Trophoblast cell (in vitro differentiated cells and primary cell): ENCODE measurements at places on chromosomes 1 and 21.

- DNase-seq = peak; percentile 54
These were observed 189.7 kb downstream of the SEC16B start for GRCh38 chr1:177780096-177780700.

- DNase-seq = no peak
These were observed 628 bp downstream of the C1orf159 start for GRCh38 chr1:1115136-1115785.

- no peak for DNase-seq
These were observed 25.4 kb downstream of the FMN2 start for GRCh38 chr1:240116831-240117769.

GRCh38 chr1:30823627-30823968 is 66.0 kb upstream of the LAPTM5 start:
- no peak for DNase-seq

- DNase-seq = no peak
These were observed 3.7 kb downstream of the CD1A start for GRCh38 chr1:158257888-158258287.

GRCh38 chr21:23217597-23217996 is 2219.4 kb downstream of the NCAM2 start:
- DNase-seq = no peak

- peak; percentile 49 for DNase-seq
These were observed 27.2 kb downstream of the RHEX start for GRCh38 chr1:206080026-206080820.

- no peak for DNase-seq
These were observed 58.1 kb downstream of the HLCS start for GRCh38 chr21:36908260-36908908.

- no peak for DNase-seq
These were observed 353.7 kb downstream of the DPYD start for GRCh38 chr1:97567000-97567749.

- DNase-seq = peak; percentile 39
These were observed 4.8 kb upstream of the SIM2 start for GRCh38 chr21:36694031-36694515.

- no peak for DNase-seq
These were observed 33.4 kb downstream of the IFI44 start for GRCh38 chr1:78683079-78683478.

GRCh38 chr1:205324781-205325180 is 3.2 kb upstream of the NUAK2 start:
- DNase-seq = peak; percentile 77

GRCh38 chr1:164440232-164440631 is 118.8 kb upstream of the PBX1 start:
- peak; percentile 3 for DNase-seq

DNA sequence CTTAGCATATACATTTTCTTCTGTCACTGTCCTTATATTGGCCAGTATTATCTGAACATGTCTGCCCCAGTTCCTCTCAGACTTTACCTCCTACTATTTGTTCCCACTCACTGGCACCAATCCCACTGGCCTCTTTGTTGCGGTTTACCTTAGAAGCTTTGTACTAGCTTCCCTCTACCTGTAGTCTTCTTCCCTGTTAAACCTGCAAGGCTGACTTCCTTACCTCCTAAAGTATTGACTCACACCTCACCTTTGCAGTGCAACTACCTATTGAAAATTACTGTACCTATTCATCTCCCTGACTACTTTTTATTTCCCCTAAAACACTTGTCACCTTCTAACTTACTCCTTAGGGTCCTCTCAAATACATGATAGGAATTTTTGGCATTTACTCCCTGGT is 111.1 kb downstream of the CLEC20A start:
- DNase-seq = no peak

DNA sequence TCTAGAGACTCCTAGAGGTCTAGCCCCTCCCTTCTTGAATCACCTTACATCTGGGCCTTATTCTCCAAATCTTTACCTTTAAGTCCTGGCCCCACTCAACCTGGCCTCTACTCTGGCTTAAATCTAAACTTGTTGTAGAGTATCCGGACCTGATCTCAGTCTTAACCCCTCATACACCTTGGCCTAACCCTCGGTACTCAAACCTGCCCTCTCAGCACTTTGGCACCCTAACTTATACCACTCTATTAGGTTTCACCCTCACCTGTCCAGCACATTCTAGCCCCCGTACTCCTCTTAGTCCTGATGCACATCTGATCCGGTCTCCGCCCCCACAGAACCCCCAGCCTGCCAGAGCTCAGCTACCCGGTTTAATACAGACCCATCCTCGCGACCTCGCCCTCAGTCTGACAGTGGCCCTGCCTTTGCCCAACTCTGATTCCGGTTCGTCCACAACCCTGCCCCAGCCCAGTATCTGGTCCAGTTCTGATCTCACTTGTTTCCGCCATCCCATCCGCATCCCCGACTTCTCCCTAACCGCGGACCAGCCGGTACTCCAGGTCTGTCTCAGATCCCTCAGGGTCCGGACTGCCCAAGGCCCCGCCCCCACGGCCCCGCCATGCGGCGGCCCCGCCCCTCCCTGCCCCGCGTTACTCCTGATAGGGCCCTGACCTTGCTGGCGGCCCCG is 1.5 kb downstream of the TRIM62 start:
- no peak for DNase-seq

DNA sequence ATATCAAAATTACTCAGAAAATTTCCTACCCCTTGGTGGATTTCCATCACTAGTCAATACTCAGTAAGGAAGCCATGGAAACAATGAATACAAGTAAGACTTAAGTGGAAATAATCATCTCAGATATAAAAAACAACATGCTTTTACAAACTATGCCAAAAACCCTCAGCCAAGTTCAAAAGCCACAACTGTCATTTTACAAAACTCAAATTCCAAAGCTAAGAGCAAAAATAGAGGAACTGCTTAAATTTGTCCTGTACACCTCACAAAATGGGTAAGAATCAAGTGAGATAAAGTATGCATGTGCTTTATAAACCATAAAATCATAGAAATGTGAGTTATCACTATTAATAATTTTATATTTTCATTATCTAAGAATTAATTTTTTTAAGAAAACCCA is 9.6 kb downstream of the TMCO1 start:
- no peak for DNase-seq

GRCh38 chr1:60864722-60865121 is 217.6 kb upstream of the NFIA start:
- no peak for DNase-seq

DNA sequence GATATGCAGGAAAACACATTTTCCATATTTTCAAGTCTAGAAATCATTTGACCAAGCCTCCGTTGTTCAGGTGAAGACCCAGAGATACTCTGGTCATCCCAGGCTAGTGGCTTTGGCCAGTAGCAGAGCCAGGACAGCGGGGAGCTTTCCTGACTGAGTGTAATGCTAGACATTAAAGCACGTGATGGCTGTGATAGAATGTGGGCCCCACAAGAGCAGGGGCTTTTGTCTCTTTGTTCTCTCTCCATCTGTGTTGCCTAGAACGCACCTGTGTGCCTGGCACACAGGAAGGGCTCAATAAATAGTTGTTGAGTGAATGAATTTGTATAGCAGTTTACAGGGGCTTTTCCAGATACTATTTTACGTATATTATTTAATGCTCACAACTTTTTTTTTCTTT is 9.0 kb upstream of the CORT start:
- DNase-seq = no peak

DNA sequence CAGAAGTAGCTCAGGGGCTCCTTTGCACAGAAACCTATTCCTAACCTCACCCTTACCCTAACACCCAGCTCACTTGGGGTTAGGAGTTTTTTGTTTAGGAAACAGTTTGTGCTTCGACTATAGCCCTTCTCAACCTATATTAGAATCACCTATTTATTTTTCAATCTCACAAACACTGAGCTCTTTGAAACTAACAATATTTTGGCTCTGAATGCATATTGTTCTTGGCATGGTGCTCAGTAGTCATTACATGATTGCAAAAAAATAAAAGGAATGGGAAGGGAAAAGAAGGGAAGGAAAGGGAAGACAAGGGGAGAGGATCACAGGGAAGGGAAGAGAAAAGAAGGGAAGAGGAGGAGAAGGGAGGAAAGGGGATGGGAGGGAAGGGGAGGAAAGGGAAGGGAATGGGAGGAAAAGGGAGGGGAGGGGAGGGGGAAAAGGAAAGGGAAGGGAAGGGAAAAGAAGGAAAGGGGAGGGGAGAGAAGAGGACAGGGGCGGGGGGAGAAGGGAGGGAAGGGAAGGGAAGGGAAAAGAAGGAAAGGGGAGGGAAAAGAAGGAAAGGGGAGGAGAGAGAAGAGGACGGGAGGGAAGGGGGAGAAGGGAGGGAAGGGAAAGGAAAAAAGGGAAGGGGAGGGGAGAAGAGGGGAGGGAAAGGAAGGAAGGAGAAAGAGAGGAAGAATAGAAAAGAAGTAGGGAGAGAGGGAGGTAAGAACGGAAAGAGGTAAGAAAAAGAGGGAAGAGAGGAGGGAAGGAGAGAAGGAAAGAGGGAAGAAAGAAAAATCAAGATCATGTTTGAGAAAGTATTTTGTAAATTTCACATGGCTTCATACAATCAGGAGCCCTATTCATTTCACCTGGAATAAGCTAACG is 484.1 kb upstream of the NFIA start:
- no peak for DNase-seq

- no peak for DNase-seq
These were observed 1.0 kb downstream of the APOA2 start for GRCh38 chr1:161222175-161223019.

- DNase-seq = no peak
These were observed 7.1 kb downstream of the ZYG11B start for GRCh38 chr1:52733368-52733767.

GRCh38 chr1:48033495-48034045 is 36.4 kb upstream of the TRABD2B start:
- DNase-seq = no peak

DNA sequence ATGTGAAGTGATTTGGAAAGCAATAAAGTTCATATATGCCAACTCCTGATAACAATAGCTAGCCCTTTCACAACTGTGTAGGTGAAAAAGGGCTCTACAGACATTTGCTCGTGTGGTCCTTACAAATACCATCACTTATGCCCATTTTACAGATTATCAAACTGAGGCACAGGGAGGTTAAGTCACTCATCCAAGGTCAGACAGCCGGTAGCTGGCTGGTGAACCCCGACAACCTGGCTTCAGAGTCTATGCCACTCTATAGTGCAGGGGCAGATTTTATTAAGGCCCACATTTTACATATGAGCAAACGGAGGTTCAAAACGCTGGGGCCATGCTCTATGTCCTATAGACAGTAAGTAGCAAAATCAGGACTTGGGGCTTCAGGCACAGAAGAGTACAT is 280.5 kb downstream of the RRAGC start:
- no peak for DNase-seq

DNA sequence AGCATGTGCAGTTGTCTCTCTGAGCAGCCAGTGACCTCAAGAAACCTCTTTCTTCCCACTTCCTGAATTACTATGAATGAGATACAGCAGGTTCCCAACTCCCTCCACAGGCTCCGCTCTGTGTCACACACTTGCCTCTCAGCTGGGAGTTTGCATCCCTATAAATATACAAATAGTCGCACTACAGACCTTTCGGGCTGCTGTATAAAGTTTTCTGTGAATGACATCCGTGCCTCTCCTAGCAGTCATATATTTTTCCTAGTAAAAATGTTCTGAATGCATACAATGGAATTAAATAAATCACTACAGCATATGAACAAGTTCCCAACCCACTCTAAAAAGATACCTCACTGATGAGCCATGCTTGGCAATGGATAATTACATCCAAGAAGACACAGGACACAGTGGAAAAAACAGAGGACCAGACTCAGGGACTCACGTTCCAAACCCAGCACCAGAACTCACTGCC is 66.8 kb downstream of the CAPZB start:
- DNase-seq = no peak

- peak; percentile 26 for DNase-seq
These were observed 201.9 kb downstream of the TOMM20 start for GRCh38 chr1:234926559-234927311.

DNA sequence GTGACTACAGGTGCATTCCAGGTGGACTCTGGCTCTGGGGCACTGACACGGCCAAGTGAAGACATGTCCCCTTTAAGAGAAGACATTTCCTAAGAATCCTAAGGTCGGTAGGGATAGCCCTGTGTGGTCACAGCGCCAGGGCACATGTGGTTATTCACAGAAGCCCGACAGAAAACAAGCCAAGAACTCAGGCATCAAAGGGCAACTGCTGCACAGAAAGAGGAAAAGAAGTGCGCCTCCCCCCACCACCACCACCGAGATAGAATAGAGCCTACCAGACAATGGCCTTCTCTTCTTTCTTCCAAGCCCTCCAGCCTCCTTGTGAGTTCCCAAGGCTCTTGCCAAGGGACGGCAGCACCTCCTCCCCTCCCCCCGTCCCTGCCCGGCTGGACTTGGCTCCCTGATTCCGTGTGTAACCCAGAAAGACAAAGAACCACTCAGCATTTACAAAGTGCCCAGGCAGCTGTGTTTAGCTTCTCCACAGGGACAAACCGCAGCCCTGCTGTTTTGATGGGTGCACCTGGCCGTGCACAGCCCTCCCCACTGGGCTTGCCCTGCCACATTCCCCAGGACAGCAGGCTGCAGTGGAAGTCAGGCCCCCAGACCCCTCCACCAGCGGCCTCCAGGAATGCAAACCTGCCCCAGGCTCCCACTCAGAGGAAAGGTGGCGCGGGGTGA is 30.2 kb downstream of the TMPRSS2 start:
- peak; percentile 80 for DNase-seq

- DNase-seq = peak; percentile 21
These were observed at the start of gene AVPR1B for GRCh38 chr1:206117151-206117948. TSS of gene AVPR1B (minus strand) at chr1:206117388. CDS start at chr1:206116890, 498 bp downstream.

DNA sequence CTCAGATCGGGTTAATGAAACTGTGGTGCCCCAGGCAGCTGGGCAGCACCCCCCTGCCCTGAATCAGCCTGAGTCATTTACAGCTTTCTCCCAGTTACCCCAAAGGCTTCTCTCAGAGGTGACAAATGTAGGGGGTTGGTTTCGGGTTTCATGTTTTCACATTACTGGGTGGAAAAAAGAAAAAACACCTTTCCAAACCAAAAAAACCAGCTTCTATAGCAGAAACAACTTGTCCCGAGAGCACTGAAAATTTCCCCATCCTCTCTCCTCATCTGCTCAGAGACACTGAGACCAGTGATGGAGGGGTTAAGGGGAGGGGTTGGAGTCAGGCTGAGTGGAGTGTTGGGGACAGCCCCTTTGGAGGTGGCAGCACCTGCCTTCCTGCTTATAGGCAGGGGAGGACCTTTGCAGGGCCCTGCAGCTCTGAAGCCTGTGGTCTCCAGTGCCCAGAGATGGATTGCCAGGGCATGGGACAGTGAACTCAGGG is 15.6 kb downstream of the UTP11 start:
- DNase-seq = no peak

DNA sequence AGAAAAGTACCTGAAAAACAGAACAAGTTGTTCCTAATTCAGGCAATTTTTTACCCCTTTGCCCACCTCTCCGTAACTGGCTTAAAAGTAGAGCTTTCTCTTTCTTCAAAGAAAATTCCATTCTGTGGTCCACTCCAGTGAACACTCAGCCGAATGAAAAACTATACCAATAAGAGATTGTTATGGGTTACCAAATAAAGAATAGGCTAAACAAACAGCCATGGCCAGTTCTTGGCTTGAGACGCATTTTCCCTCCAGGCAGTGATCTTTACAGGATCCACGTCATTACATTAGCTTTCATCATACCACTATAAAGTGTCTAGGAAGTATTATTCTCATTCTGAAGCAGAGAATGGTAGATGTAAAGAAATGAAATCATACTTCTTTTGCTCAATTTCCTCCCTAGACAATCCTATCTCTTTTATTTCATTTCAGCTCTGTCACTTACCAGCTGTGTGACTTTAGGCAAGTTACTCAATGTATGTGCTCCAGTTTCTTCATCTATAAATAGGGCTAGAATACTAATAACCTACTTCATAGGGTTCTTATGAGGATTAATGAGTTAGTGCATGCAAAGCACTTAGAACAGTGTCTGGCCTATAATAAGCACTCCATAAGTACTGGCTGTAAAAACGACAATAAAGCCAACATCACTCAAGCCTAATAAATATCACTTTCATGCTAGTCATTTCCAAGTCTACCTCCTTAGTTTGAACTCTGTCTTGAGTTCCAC is 26.5 kb upstream of the TRIM45 start:
- no peak for DNase-seq
